ENCODE measurements at places on chromosomes 4 and X.

DNA sequence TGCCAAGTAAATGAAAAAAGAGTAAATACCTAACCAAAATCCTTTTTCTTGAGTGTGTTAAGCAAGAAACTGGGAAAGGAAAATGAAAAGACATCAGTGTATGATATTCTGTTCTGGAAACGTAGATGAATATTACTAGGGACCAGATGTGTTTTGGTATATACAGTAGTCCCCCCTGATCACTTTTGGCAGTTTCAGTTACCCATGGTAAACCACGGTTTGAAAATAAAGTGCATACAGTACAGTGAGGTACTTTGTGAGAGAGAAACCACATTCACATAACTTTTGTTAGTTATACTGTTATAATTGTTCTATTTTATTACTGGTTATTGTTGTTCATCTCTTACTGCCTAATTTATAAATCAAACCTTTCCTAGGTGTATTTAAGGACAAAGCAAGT is 250.9 kb downstream of the TENM3 start:
- DNase-seq = no peak

GRCh38 chr4:56762484-56763250 is 58.8 kb downstream of the SPINK2 start:
- no peak for DNase-seq

GRCh38 chr4:186700746-186701145 is 22.9 kb downstream of the FAT1 start:
- no peak for DNase-seq

GRCh38 chr4:137116144-137116543 is 416.1 kb downstream of the PCDH18 start:
- DNase-seq = no peak

DNA sequence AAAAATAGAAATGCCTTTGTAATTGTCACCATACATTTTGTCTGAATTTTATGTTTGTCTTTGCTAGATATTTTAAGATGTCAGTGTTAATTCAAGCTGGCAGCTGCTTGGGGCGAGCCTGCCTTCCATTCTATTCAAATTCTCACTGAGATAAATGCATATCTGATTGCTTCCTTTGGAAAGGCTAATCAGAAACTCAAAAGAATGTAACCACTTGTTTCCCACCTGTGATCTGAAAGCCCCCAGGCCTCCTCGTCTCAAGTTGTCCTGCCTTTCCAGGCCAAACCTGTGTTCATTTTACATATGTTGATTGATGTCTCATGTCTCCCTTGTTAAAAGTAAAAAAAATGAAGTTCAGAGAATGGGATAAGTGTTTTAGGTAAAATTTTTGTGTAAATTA is 318.7 kb upstream of the TECRL start:
- no peak for DNase-seq

DNA sequence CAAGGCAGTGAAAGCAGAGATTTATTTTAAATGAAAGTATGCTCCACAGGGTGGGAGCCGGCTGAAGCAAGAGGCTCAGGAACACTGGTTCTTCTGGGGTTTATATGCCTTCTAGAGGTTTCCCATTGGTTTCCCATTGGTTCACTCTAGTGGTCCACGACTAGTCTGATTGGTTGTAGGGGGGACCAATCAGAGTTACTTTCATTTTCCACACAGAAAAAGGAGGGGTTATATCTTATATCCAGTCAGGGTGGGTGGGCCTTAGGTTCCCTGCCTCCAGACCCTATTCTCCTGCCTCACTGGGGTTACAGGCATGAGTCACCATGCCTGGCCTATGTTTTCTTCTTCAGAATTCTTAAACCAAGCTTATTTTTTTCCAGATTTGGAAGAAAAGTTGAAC is 101.6 kb downstream of the KLHL8 start:
- peak; percentile 56 for DNase-seq

DNA sequence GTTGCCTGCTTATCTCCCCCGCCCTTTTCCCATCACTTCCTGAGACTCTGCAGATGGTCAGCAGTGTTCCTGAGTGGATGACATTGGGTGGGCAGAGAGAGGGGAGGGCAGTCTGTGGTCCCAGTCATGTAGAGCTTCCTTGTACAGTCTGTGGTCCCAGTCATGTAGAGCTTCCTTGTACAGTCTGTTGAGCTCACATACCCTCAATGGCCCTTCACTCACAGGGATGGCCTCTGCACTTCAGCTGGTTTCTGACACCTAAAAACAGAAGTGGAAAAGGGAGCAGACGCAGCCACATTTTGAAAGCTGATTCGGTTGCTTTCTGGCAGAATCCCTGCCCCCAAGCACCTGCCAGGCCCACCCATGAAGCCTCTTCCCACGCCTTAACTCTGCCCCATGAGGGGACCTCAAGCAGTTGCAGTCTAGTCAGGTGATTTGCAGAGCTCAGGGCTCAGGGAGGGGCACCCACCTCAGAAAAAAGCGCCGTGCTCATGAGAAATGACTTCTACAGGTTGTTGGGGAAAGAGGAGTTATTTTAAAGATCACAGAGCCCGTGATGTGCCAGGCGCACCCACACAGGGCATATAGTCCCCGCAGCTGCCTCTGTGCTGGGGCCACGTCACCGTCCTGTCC is 3.6 kb upstream of the TMEM271 start:
- DNase-seq = no peak

DNA sequence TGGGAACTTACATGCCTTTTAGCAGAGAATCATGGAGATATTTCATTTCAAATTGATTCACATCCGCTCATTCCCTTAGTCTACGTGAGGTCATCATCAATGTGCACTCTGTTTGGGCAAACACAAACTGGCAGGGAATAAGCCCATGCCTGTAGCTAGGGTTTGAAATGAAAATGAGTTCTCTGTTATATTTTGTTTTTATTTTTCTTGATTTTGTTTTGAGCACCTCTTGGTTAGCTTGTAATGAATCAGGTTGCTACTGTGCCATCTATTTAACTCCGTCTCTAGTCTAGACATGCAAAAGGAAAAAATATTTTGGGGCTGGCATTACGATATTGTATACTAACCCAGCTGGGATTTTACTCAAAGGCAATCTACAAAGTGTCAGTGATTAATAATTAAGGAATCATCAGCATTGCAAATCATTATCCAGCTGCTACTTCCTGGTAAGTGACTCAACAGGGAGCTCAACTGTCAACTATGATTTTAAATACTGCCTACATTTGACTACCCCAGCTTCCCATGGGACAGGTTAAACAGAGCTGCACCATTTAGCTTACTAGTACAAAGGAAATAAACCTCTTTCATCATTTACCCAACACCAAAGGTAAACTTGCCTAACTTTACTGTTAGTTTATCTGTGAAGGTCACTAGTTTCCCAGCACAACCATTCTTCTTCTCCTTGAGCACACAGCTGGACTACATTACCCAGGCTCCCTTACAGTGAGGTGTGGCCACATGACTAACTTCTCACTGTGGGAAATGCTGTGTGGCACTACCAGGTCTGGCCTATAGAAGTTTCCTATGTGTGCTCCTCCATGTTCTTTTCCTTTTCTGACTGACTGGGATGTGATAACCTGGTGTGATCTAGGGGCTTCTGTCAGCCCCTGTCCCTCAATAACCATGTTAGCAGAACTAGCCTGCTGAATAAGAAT is 21.2 kb upstream of the TRPC5OS start:
- no peak for DNase-seq

DNA sequence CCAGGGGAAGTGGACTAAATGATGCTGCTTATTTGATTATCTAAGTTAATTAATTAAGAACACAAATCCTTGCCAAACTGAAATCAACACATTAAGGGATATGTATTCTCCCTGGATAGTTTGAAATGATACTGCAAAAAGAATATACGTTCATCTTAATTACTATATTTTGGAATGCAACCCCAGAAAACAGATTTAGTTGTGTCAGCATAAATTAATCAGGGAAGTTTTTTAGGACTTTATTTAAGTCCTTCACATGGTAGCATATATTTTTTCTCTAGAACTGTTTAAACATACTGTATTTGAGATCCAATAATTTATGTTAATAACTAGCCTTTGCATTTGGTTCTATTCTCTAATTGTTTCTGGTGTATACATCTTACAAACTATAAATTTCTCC is 52.5 kb downstream of the NRK start:
- no peak for DNase-seq

GRCh38 chr4:74189331-74190043 is 31.6 kb downstream of the MTHFD2L start:
- DNase-seq = peak; percentile 63

DNA sequence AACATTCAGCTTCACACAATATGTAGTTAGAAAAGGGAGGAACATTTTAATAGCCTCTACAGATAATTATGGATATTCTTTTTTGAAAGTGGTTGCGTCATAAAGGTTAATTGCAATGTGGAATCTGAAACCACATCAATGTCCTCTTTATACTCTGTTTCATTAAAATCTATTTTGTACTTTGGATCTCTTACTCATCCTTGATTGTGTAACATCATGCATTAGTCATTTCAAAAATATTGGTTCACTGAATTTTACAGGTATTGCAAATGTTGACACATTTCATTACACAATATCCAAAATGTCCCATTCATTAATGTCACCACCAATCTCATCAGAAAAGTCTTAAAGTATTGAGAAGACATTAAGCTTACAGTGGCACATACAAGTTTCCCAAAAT is 62.7 kb upstream of the USP9X start:
- DNase-seq = peak; percentile 45

GRCh38 chr4:1927675-1928074 is 56.5 kb downstream of the NSD2 start:
- no peak for DNase-seq

- DNase-seq = no peak
Observed at GRCh38 chrX:65488495-65488894, 46.1 kb downstream of the LAS1L start.

- DNase-seq = no peak
Observed at GRCh38 chr4:53315300-53315699, 50.6 kb downstream of the SCFD2 start.

DNA sequence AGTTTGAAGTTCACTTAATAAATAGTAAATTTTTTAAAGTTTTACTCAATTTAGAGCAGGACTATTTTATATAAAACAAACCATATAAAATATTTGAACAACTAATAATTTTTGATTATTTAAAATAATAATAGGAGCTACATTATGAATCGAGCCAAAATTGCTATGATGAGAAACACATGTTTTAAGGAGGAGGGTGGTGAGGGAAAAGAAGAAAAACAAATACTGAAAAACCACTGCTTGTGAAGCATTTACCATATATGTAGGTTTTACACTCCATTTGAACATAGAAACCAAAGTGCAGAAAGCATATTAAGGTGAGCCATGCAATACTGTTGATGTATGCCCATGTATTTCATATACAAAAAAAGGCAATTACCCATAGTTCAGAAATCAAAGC is 448.9 kb downstream of the FSTL5 start:
- no peak for DNase-seq

- DNase-seq = no peak
Observed at GRCh38 chr4:56692576-56692975, 11.5 kb upstream of the HOPX start.

DNA sequence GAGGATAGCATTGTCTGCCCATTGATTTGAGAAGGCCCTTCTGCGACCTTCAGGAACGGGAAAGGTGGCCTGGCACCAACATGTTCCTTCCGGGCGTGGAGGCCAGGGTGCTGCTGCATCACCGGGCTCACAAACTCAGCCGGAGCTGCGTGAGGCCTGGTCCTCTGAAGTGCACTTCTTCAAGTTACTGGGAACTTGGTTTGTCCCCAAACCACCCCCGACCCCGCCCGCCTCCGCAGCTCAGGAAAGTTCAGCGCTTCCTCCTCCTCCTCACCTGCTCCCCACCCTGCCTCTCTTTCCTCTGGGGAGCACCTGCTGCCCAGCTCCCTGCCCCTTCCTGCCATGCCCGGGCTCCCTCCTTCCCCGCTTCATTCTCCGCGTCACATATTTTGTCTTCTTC is 116.0 kb upstream of the LRPAP1 start:
- DNase-seq = no peak

GRCh38 chr4:108612365-108612764 is 8.0 kb upstream of the RPL34 start:
- no peak for DNase-seq

GRCh38 chrX:9464435-9465371 is at the start of gene TBL1X:
TSS of gene TBL1X (plus strand) at chrX:9465058. CDS start at chrX:9653587, 188,529 bp downstream.
- peak; percentile 80 for DNase-seq

DNA sequence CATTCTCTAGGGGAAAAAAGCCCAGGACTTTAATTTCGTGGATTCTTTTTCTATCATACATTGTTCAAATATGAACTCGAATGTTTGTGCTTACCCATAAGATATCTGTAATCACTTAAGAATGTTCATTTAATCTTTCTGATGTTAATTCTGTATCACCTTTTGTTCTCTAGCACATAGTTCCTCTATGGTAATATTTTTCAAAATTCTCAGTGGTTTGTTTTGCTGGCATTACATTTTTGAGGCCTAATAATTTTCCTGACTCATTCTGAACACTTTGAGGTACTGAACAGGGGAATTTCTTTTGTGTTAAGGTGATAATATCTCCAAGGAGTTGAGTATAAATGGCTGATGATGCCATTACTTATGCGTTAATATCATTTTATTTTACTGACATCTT is 490.7 kb upstream of the PITX2 start:
- DNase-seq = no peak

- DNase-seq = no peak
Observed at GRCh38 chrX:153800177-153800722, 5.8 kb downstream of the SSR4 start.

DNA sequence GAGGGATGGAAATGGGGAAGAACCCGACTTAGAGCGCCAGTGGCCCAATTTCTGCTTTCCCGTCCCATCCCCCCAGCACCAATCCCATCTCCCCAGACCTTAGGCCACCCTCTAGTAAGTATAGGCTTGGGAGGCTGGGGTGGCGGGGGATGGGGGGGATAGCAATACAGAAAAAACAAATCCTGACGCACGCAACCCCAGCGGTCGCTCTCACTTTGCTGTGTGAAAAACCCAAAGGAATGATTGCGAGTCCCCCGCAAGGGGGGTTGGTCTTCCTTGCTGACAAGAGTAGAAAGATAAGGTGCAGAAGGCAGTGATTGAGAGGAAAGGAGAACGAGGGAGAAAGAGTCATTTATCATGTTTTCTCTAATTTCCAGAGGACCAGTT is 863 bp downstream of the CPE start:
- DNase-seq = no peak

DNA sequence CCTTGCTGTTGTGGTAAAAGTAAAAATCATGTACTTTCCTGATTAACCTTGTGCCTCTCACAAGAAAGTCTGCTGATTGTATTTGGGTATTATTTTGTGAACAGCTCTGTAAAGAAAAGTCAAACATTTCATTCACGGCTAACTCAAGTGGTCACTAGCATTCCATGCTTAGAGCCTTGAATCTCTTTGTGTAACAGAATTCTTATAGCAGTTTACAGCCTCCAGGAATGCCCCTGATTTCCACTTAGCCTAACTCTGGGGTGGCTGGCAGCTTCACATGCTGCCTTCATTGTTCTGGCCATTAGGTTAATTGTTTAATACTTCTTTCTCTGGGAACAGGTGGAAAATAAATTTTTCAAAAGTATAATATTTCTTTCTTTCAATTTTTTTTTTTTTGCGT is 226.7 kb downstream of the RBMX2 start:
- DNase-seq = no peak

GRCh38 chr4:98006060-98006459 is 137.2 kb downstream of the STPG2 start:
- DNase-seq = no peak

Data from erythroblast (primary cell).